ENCODE measurements at places on chromosomes 2 and 18.

GRCh38 chr2:119674711-119675500, 4.1 kb upstream of the TMEM177 start:
- no peak for DNase-seq

DNA sequence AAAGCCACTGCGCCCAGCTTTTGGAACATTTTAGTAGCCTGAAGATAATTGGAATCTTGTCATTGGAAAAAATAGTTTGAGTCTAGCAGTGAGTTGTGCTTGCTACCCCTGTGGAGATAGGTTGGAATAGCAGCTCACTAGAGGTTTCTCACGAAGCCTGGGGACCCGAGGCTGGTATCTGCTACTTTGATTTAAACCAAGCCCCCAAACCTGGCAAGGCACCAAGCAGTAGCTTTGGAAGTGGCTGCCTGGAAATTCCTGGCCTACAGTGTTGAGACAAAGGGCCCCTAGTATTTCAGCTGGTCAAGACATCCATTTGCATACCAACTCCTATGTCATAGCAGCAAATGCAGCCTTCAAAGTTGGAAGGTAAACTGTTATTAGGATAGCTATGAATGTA, 42.1 kb downstream of the NOP58 start:
- DNase-seq, result no peak

- DNase-seq, result peak; percentile 67
These were observed 42.1 kb upstream of the TRIM43B start for GRCh38 chr2:95526360-95527341.

GRCh38 chr2:240469239-240469636, 33.8 kb downstream of the GPC1 start:
- no peak for DNase-seq

- no peak for DNase-seq
These were observed 8.5 kb downstream of the MEIS1 start for GRCh38 chr2:66443186-66443978.

GRCh38 chr18:10926621-10927161, 222.7 kb downstream of the PIEZO2 start:
- DNase-seq, result no peak

GRCh38 chr2:177573120-177573519, 180.5 kb downstream of the AGPS start:
- DNase-seq, result no peak
